ENCODE measurements at places on chromosomes 16 and 17.

GRCh38 chr16:11431915-11432465, 86.7 kb downstream of the RMI2 start:
- no peak for DNase-seq

GRCh38 chr16:53457670-53458069, 23.4 kb downstream of the RBL2 start:
- DNase-seq: peak; percentile 51

DNA sequence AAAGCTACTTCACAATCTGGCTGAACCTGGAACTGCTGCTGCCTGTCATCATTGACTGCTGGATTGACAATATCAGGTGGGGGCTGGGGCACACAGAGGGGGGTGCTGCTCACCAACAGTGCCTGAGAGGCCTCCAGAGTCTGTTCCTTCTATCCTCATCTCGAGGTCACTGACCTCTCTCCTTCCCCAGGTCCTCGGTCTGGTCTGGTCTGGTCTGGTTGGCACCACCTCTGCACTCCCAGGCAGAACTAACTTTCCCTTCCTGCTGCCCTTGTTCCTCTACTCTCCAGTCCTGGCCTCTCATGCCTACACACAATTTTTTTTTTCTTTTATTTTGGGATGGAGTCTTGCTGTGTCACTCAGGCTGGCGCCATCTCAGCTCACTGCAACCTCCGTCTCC, 4.2 kb downstream of the PLA2G15 start:
- DNase-seq: no peak

GRCh38 chr16:4293822-4294457, 21.1 kb upstream of the TFAP4 start:
- DNase-seq: no peak

DNA sequence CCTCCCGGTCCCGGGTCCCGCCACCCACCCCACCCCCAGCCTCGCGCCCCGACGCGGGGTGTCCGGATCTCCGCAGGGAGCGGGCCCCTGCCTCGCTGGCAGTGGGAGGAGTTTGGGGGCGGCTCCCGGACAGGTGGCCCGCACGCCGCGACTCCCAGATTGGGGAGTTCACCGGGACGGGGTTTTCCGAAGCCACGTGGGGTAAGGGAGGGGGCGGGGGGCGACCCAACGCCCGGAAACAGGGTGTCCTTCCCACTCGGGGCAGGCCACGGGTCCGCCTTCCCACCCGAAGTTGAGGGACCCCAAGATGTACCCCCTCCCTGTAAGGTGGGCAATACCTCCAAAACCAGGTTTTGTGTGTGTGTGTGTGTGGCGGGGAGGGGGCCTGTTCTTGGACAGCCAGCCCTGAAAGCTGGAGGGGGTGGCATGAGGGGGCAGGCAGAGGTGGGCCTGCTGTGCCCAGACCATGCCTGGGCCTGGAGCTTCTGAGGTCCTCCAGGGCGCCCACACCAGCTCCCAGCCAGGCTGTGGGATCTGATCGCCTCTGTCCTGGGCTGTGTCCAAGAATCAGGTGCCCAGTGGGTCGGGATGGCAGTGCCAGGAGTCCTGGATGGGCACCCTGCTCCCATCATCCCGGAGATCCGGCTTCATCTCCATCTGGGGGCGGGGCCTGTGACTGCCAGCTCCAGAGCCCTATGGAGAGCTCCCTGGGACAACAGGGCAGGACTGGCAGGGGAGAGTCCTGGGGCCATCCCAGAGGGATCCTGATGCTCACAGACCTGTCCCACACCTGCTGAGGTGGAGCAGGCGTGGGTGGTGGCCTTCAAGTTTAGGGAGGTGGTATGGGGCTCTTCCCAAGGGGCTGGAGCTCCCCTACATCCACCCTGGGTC, 767 bp downstream of the SYNGR2 start:
- DNase-seq: peak; percentile 53

DNA sequence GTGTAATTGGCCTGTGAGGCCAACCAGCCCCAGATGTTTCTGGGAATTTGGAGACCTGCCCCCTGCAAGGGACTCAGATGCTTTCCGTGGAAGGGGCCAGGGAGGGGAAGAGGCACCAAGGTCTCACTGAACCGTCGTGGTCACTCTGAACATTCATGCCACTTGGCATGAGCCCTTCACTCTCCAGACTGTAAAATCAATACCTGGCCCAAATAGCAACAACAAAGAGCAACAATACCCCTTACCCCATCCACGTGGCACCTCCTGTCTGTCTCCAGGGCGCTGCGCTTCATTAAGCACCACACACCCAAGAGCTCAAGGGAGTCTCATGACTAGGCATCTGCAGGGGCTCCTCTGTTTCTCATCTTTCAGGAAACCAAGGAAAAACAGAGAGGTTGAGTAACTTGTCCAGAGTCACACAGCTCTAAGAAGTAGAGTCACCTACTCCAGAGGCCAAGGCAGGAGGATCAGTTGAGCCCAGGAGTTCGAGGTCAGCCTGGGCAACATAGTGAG, 52.8 kb downstream of the SOCS1 start:
- DNase-seq: no peak

DNA sequence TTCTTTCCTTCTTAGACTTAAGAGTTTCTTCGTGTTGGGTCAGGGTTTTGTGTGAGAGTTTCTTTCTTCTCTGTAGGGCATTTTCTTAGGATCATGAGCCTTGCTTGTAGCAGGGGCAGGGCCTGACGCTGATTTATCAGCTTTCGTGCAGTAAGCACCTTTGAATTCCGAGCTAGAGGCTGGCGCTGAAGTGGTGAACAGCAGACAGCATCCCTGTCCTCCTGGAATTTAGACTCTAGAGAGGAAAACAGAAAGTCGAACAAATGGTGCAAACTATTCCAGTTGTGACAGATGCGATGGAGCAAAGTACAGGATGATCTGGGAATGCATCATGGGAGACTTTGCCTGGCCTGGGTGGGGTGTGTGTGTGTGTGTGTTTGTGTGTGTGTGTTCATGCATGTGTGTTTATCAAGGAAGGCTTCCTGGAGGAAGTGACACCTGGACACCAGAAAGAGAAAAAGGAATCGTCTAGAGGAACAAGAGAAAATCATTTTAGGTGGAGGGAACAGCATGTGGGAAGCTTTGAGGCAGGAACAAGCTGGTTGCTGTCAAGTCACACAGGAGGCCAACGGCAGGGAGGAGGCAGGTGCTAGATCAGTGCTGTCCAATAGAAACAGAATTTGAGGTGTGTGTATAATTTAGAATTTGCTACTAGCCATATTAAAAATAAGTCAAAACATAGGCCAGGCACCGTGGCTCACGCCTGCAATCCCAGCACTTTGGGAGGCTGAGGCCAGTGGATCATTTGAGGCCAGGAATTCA, 60.2 kb downstream of the WWP2 start:
- no peak for DNase-seq

- no peak for DNase-seq
Measured at GRCh38 chr16:1474082-1474795, 589 bp downstream of the CLCN7 start.

DNA sequence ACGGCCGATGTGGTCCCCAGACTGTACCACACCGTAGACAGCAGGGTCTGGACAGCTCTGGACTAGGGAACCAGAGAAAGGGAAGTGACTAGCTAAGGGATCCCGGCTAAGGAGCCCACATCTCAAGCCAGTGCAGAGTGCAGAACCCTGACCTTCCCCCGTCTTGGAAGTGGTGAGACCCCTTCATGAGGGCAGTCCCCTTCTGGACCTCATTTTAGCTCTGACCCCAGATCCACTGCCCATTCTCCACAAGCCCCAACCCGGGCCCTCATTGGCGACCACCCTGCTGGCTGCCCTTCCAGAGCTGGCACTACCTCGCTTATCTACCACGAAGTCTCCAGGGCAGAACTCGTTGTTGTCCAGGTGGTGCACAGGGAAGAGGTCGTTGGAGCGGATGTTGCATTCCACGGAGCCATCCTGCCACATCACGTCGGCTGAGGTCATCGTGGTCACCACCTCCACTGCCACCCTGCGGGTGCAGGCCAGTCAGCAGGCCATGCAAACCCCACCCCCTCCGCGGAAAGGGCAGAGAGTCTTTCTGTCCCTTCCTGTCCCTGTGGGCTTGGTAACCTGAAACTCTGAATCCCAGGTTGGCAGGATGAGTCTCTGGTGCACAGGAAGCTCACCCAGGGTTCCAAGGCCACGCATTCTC, 14.2 kb downstream of the SPHK1 start:
- DNase-seq: no peak

DNA sequence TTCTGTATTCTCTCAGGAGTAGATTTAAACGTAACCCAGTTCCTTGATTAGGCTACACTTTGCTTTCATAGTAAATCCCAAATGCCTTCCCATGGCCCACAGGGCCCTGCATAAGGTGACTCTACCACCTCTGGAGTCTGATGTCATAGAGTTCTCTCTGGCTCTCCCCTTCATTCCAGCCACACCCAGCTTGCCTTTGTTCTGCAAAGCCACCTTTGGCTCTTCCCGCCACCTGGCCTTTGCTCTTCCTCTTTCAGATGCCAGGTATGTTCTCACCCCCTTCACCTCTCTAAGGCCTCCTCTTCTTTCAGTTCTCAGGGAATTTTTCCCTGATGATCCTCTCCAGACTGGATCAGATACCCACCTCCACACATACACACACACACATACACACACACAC, 141.3 kb upstream of the HSBP1 start:
- DNase-seq: no peak

DNA sequence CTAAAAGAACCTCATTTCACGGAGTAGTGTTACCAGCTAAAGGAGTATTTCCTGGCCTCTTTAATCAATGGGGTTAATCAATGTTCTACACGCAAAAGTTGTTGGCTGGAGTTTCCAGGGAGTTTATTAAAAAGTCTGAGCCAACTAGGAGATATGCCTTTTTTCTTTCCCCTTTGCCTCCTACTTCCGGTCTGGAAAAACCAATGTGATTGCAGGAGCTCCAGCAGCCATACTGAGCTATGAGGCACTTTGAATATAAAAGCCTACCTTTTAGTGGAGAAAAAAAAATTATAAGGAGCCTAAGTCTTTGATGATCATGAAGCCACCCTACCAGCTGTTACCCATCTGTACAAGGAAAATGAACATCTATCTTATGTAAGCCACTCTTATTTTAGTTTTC, 17.9 kb upstream of the ERCC4 start:
- DNase-seq: no peak

GRCh38 chr16:87133966-87134627, 183.1 kb downstream of the C16orf95 start:
- DNase-seq: no peak
